ENCODE measurements at places on chromosomes 3 and 15.

- DNase-seq = no peak
Observed at GRCh38 chr3:61601831-61602230, 40.5 kb downstream of the PTPRG start.

DNA sequence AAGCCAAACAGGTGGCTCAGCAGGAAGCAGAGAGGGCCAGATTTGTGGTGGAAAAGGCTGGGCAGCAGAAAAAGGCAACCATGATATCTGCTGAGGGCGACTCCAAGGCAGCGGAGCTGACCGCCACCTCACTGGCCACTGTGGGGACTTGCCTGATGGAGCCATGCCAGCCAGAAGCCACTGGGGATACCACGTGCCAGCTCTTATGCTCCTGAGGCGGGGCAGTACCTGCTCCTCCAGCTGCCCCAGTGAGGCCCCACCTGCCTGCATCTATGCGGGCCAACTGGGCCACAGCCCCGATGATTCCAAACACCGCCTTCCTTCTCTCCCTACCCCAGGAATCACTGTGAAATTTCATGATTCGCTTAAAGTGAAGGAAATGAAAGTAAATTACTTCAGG lies 22.9 kb upstream of the ARIH1 start:
- DNase-seq = no peak

GRCh38 chr3:113140876-113141275 lies 70.5 kb upstream of the BOC start:
- no peak for DNase-seq

DNA sequence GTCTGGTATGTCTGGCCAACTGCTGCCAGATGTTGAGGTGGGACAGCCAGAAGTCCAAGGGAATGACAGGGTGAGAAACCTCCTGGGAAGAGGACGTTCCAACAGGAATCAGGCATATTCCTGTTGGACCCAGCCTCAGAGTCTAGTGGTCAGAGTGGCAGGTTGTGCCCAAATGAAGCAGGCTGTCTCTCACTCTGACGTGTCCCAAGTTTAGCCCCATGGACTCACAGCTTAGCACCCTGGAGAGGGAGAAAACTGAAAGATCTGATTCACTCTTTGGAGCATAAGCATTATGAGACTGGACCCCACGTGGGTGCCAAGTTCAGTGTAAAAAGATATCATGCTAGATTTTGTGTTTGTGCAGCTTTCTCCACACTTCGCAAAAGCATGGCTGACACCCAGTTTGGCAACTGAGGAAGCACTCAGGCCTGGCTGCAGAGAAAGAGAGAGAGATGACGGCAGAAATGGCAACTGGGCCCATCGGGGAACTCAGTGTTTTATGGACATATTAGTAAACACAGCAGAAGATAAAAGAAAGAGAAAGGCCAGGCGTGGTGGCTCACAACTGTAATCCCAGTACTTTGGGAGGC lies 88.2 kb upstream of the LMCD1 start:
- DNase-seq = no peak

- DNase-seq = peak; percentile 64
Observed at GRCh38 chr3:117752984-117753717, 1043.6 kb downstream of the TUSC7 start.

GRCh38 chr3:119122350-119122749 lies 23.6 kb upstream of the TEX55 start:
- no peak for DNase-seq

DNA sequence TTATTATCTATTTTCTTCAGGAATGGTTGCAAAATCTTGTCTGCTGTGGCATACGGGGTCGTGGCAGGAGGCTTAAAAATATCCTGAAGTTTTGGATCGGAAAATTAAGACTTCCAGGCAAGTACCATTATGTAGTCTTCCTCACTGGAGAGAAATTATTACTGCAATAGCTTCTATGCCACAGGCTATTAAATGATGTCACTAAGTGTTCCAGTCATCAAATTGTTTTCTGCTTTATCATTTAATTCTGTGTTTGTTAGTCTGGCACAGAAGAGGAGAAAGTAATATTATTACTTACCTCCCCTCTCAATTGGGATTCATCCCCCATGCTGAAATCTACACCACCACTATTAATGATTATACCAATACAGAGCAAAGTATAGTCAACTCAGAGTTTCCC lies 378.2 kb upstream of the ALCAM start:
- DNase-seq = no peak

- DNase-seq = no peak
Observed at GRCh38 chr3:90056281-90057032, 949.0 kb downstream of the EPHA3 start.

GRCh38 chr3:70981231-70981880 lies 602.2 kb downstream of the FOXP1 start:
- no peak for DNase-seq

DNA sequence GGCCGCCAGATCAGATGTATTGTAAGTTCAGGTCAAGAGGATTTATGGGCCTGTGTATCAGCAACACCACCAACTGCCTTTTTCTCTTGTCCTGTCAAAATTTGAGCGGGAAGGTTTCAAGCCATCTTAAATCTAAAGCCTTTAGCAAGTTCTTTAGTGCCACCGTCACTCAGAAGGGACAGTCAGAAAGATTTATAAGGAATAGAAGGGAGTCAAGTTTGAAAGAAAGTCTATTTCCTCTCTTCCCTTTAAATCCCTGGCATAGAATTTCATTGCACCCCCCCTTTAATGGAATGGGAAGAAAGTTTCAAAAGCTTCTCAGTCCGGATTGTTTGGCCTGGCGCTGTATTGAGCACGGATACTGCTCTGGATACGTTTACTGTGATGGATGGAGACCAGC lies 359.4 kb downstream of the FEZF2 start:
- DNase-seq = no peak

DNA sequence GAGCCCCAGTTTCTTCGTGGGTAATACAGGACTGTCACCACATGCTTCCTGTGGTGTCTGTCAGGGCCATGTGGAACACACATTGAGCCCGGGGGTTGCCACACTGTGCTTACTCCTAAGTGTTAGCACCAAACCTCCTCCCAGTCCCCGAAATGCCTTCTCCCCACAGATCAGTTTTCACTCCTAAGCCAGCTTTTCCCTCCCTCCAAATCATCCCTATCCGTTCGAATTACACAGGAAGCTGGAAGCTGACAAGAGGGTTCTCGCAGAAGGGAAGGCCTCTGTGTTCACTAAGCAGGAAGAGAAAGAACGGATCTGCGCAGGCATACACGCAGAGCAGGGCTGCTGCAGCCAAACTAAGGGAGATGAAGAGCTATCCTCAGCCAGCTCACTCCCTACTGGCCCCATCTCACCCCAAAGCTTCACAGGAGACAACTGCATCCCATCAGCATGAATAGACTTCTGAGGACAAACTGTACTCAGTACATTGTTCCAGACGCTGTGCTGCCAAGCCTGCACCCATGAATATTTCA lies 32.3 kb downstream of the XXYLT1 start:
- no peak for DNase-seq

GRCh38 chr15:85485956-85486567 lies 105.7 kb downstream of the AKAP13 start:
- peak; percentile 64 for DNase-seq

DNA sequence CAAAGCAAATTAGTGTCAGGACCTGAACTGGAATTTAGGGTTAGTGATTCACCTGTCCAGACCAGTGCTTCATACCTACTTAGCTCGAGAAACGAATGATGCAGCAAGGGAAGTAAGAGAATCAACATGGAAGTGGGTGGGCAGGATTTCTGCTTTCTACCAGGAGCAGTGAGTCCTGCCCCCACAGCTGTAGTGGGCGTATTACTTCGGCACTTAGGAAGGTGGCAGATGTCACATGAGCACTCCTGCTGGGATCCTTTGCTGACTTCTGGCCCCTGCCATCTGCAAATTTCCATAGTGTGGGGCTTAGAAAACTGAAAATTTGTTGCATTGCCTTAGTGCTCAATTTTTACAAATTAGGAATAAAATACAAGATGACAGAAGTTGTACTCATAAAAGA lies 31.2 kb downstream of the RYR3 start:
- DNase-seq = no peak

DNA sequence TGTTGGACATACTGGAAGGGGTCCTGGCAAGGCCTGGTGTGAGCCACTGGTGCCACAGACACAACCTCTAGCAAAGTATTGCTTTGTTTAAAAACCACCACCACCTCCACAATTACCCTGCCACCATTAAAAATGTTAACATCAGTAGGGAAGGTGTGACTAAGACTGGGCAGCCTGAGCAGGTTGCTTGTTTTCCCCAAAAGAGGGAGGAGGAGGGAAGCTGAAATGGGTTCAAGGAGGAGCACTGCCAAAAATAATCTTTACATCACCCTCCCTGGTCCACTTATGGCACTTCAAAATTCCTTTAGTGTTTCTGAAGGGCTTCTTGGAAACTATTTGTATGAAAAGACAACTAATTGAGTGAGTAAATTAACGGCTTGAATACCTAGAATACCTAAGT lies 99.8 kb upstream of the FGF7 start:
- no peak for DNase-seq

DNA sequence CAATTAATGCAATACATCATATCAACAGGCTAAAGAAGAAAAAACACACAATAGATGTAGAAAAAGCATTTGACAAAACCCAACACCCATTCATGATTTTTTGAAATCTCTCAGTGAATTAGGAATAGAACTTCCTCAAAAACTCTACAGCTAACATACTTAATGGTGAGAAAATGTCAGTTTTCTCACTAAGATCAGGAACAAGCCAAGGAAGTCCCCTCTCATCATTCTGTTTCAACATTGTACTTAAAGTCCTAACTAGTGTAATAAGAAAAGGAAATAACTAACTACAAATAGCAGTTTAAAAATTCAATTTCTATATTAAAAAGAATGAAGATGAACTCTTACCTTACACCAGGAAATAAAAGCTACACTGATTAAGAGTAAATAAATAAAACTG lies 77.8 kb downstream of the DCLK3 start:
- DNase-seq = no peak

Data from stromal cell of bone marrow (primary cell).